ENCODE measurements at places on chromosomes 5 and 9.

DNA sequence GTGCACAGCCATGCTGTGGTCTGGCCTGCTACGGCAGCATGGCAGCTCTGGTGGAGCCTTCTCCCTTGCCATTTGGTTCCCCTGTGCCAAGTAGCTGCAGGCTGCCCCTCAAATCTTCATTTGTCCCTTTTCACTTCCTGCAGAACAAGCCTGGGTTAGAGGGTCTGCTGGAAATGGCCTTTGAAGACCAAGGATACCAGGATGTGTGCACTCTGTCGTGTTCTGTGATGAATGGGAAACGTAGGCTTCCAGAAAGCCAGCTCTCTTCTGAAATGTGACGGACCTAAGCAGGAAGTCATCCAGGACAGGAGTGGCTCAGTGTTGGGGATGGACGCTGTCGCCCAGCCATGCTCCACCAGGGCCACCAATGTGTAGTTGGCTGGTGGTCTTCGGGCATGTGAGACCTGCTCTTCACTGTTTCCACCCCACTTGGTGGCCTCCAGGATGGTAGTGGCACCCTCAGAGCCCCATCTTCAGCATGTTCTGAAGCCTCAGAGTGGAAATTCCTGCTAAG lies 3.4 kb upstream of the POMT1 start:
- DNase-seq = no peak

DNA sequence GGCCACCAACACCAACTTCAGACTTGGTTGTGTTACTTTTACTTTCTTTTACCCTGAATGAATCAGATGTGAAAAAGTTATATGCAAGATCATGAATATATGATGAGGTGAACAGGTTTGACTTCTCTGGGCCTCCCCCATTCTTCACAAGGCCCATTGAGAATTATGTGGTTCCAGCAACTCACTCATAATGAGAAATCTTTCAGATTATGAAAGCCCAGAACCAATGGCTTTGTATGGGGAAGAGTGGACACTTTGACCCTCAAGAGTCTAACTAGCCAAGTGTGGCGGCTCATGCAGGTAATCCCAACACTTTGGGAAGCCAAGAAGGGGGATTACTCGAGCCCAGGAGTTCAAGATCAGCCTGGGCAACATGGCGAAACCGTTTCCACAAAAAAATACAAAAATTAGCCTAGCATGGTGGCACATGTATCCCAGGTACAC lies 16.1 kb upstream of the LNPEP start:
- DNase-seq = no peak

DNA sequence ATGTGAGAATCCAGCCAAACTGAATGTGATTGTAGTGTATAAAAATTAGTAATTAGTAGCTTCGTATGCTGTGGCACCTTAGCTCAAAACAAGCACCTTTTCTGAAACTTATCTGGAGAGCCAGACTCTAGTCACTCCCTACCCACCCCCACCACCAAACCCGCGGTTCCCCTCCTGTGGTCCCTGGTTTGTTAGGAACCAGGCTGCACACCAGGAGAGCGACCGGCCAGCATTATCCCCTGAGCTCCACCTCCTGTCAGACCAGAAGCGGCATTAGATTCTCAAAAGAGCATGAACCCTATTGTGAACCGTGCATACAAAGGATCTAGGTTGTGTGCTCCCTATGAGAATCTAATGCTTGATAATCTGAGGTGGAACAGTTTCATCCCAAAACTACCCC lies 498.6 kb downstream of the CHSY3 start:
- no peak for DNase-seq

DNA sequence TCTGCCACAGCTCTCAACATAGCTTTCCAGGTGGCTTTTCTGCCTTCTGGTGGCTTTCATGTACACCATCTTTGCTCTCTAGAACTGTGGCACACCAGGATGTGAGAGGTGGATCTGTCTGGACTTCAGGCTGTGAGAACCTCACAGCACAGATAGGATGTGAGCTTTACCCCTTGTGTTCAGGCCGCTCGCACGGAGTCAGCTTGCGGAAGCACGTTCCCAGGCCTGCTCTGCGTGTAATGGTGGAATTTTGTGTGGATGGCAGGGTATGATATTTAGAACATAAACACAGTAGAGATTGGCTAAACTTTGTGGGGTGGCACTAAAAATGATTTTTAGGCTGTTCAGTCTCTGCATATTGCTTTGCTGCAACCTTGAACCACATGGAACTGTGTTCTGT lies 250.5 kb downstream of the FANCC start:
- DNase-seq = no peak

DNA sequence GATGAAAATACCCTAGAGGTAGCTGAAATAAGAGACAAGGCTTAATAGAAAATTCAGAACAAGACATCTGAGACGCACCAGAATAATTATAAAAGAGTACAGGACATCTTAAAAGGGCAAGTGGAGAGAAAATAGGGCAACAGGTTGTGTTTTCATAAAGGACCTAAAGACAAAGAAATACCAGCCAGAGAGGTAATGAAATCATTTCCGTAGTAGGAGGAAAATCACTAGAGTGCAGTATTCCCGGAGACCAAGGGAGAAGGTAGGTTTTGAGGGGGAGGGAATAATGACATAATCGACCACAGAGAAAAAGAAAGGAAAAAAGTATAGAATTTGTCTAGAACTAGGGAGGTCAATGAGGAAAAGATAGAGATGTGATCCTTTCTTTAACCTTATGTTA lies 26.2 kb upstream of the CTNNAL1 start:
- no peak for DNase-seq

- no peak for DNase-seq
Observed at GRCh38 chr5:169736653-169737052, 99.6 kb downstream of the DOCK2 start.

- DNase-seq = no peak
Observed at GRCh38 chr5:7053528-7054209, 340.4 kb downstream of the TENT4A start.

DNA sequence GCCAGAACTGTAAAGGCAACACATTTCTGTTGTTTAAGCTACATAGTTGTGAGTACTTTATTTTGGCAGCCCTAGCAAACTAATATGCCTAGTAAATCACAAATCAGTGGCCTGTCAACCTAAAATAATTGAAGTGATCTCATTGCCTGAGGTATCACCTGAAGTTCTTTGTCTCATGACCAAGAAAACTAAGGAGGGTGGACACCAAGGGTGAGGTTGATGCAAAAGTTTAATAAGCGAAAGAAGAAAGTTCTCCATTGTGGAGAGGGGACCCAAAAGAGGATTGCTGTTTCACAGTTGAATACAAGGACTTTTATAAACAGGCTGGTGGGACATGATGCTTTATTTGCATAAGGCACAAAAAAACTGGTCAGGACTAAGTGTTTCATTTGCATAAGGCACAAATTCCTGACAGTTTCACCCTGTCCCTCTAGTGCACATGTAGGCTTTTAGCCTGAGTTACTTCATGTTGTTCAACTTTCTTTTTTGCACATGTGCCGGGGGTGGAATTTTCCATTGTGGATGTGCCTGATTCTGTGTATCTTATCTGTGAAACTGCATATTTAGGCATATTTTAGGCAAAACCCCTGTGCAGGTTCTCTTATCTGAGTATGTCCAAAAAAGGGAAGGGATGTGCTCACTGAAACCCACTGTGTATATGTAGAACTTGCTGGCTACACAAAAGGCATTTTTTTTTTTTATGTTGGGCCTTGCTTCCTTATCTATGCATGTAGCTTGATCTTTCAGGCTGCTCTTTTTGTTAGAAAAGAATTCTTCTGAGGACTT lies 108.6 kb upstream of the RAI14 start:
- DNase-seq = no peak

Data from NCI-H187 (cell line).